Chondrocyte (in vitro differentiated cells): ENCODE measurements at places on chromosomes 2 and 18. TPM values are rescaled to one million over a fixed set of nuclear protein-coding genes. Genes with fewer than 3 reads are reported as not detected.

GRCh38 chr2:108607706-108608301, 73.5 kb downstream of the LIMS1 start:
- H3K4me3 ChIP-seq = no peak overlapping the region
- peaks cover 62% of the 10 kb centered on the region for H3K4me1 ChIP-seq
- DNase-seq = no peak

DNA sequence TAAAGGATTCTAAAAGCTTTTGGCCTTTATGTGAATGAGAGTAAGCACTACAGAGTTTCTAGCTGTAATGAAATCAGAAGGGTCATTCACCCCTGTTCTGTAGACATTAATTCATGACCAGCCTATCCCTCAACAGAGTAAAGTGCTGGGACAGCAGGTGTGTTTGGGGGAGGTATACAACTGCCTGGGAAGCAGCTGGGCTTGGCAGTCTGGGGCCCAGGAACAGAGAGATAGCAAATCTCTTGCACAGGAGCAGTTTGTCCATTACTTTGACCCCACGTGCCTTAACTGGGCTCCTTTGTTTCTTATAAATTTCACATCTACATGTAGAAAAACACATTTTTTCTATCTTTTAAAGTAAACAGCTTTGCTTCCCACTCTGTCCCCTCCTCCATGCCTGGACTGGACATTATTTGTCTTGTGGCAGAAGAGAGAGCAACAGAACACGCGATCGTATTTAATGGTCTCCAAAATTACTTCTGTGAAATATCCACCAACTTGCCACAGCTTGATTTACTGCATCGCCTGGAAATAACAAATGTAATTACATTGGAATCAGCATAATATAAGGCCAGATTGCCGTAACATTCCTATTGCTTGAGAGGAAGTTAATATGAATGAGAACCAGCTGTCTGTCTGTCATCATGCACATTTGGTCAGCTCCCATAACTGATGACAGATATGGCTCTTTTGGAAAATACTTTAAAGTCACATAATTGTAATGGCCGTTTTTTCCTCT, 263.8 kb downstream of the RBM43 start:
- H3K27me3 ChIP-seq = no peaks in the 10 kb centered on the region

DNA sequence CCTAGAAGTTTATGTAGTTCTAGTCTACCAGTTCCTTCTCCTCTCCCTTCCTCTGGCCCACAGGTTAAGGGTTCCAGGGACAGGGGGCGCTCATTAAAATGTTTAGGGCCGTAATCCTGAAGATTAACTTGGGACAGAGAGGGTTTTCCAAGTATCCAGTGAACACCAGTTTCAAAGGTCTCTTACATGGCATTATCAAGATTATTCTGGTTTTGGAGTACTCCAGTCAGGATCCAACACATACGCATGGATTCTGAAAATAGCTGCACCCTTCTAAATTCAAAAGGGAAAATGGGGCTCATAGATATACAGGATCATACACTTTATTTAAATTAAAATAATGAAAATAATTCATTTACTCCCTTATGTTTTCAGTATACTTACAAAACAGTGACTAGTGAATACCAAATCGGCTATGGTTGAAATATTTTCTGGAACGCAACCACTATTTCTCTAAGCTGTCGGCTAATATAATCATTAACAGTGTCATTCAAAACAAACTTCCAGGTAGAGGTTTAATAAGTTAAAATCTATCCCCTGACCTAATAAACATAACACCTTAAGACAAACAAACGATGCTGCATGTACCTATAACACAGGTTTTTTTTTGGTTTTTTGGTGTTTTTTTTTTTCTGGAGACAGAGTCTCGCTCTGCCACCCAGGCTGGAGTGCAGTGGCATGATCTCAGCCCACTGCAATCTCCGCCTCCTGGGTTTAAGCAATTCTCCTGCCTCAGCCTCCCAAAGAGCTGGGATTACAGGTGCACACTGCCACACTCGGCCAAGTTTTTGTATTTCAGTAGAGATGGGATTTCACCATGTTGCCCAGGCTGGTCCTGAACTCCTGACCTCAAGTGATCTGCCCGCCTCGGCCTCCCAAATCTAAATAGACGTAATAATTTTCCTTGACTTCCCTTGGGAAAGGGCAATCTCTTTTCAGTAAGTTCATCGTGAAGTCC, 44.7 kb downstream of the MGAT4A start:
- no peaks in the 10 kb centered on the region for H3K4me1 ChIP-seq
- H3K36me3 ChIP-seq = peaks cover 1% of the 10 kb centered on the region
- DNase-seq = no peak
- H3K27ac ChIP-seq = no peak overlapping the region

GRCh38 chr2:226215902-226216503, 583.6 kb downstream of the IRS1 start:
- H3K36me3 ChIP-seq = no peaks in the 10 kb centered on the region
- no peak overlapping the region for H3K27ac ChIP-seq
- no peak for DNase-seq
- H3K27me3 ChIP-seq = no peaks in the 10 kb centered on the region
- H3K4me3 ChIP-seq = no peak overlapping the region

DNA sequence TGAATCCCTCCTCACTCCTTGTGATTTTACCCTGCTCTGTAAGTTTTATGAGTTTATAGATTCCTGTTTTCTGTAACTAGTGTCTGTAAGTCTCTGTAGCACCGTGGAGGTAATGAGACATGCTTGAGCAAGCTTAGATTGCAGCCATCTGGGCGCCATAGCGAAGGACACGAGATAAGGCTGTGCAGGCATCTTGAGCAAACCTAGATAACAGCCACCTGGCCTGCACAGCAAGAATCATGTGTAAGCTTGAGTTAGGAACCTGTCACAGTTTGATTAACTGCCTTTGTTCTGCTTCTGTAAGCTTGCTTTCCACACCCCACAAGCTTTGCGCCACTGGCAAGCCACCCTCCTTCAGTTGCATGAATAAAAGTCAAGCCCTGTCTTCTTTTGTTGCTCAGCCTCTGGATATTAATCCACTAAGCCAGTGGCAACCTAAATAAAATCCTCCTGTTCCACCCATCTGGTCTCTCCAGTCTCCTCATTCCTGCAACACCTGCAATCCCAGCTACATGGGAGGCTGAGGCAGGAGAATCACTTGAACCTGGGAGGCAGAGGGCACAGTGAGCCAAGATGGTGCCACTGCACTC, 270.6 kb upstream of the RGPD4 start:
- no peak overlapping the region for H3K27ac ChIP-seq
- DNase-seq = no peak
- H3K4me3 ChIP-seq = no peak overlapping the region
- no peaks in the 10 kb centered on the region for H3K27me3 ChIP-seq

GRCh38 chr18:25075331-25075730, 276.6 kb downstream of the ZNF521 start:
- H3K27me3 ChIP-seq = no peaks in the 10 kb centered on the region
- DNase-seq = no peak
- H3K27ac ChIP-seq = peak overlapping the region; percentile 72
- peaks cover 4% of the 10 kb centered on the region for H3K36me3 ChIP-seq

- peaks cover 55% of the 10 kb centered on the region for H3K27me3 ChIP-seq
- DNase-seq = no peak
- peak overlapping the region; percentile 35 for H3K4me3 ChIP-seq
- H3K36me3 ChIP-seq = no peaks in the 10 kb centered on the region
Measured at GRCh38 chr2:130756053-130756873, 923 bp downstream of the AMER3 start.

DNA sequence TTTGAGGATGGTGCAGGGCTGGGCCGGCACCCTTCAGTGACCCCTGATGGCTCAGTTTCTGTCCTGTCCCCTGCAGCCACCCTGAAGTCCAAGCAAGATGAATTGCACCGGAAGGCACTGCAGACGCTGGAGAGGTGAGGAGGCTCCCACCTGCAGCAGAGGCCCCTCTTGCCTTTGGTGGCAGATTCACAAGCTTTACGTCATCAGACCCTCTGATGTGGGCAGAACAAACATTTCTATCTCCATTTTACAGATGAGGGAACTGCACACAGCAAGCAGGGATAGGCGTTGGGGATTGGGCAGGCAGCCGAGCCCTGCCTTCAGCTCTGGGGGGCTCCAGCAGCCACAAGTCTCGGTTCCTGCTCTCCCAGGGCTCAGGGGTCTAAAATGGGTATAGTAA, 107.7 kb upstream of the MCFD2 start:
- no peak overlapping the region for H3K27ac ChIP-seq
- no peaks in the 10 kb centered on the region for H3K27me3 ChIP-seq

DNA sequence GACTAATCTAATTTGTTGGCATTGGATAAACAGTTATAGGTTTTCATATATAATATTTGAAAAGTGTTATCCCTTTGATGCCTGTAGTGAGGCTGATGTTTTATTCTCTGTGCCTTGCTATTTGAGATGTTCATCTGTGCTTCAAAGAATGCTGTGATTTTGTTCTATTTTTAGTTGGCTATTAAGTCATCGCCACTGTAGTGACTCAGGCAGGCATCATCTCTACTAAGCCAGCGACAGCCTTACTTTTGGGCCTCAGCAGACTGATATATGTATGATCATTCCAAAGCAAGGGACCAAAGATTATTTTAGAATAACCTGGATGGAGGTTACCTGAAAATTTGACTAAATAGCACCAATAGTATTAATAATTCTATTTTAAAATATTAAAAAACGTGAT, 1674.5 kb upstream of the NXPH2 start:
- no peaks in the 10 kb centered on the region for H3K36me3 ChIP-seq
- no peak overlapping the region for H3K4me3 ChIP-seq
- H3K27ac ChIP-seq = no peak overlapping the region
- no peaks in the 10 kb centered on the region for H3K27me3 ChIP-seq
- no peak for DNase-seq
- H3K4me1 ChIP-seq = peaks cover 11% of the 10 kb centered on the region

GRCh38 chr2:56684327-56684726, 500.5 kb downstream of the CCDC85A start:
- H3K4me3 ChIP-seq = no peak overlapping the region
- no peaks in the 10 kb centered on the region for H3K27me3 ChIP-seq
- no peak for DNase-seq

DNA sequence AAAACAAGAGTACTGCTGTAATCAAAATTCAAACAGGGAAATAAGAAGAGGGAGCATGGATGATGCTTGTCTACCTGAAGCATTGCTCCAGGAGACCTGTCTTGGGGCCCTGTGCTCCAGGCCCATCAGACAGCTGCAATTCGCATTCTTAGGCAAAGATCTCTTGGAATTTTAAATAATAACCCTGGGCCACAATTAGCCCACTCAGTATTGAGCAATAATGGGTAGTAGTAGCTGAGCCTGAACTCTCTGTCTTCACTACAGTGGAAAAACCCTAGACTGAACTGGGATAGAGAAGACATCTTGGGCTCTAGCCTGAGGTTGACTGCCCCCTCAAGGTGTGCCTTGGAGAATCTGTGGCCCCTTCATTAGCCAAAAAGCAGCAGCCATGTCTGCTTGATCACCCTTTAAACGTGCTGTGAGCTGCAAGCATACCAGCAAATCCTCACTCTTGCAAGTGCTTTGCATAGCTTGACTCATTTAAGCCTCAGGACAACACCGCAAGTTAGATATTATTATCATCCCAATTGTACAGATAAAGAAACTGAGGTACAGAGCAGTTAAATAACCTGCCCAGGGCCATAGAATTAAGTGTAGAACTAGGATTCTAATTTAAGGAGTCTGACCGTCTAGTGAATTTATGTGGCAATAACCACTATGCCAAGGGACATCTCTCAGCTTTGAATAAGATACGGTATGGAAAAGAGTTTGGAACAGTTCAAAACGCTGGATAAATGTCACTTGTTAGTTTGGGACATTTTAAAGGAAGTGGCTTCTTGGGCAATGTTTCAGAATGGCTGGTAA, 69.0 kb downstream of the DDX1 start:
- H3K27me3 ChIP-seq = peaks cover 17% of the 10 kb centered on the region
- no peak overlapping the region for H3K4me3 ChIP-seq
- H3K4me1 ChIP-seq = no peaks in the 10 kb centered on the region
- peaks cover 4% of the 10 kb centered on the region for H3K36me3 ChIP-seq

GRCh38 chr18:24518596-24518995, 58.2 kb downstream of the HRH4 start:
- no peak for DNase-seq
- H3K36me3 ChIP-seq = no peaks in the 10 kb centered on the region
- peaks cover 12% of the 10 kb centered on the region for H3K27me3 ChIP-seq
- H3K4me1 ChIP-seq = no peaks in the 10 kb centered on the region
- no peak overlapping the region for H3K4me3 ChIP-seq

DNA sequence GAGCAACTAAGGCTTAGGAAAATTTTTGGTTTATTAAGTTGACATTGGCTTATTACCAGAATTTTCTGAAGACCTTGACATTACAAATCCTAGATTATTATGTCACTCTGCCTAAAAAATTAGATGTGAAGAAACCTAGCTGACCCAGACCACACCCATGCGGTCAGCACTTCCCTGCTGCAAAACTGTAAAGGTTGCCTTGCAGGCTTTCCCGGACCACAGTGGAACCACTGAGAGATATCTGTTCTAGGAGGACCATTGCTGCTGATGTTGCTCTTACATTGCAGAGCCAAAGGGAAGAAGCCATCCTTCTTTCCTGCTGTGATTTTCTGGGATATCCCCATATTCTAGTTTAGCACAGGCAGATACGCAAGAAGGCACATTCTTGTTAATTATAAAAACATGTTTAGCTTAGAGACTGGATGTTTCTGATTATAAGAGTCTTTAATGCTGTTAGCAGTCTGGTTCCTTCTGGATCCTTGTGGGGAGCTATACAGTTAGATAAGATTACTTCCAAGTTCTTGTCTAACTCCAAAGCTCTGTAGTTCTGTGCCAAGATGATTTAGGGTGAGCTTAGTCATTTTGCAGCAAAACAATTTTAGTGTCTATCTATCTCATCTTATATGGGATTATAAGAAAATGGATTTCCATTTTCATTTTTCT, 70.2 kb downstream of the AOX1 start:
- H3K27me3 ChIP-seq = no peaks in the 10 kb centered on the region
- no peaks in the 10 kb centered on the region for H3K4me1 ChIP-seq
- no peaks in the 10 kb centered on the region for H3K36me3 ChIP-seq

DNA sequence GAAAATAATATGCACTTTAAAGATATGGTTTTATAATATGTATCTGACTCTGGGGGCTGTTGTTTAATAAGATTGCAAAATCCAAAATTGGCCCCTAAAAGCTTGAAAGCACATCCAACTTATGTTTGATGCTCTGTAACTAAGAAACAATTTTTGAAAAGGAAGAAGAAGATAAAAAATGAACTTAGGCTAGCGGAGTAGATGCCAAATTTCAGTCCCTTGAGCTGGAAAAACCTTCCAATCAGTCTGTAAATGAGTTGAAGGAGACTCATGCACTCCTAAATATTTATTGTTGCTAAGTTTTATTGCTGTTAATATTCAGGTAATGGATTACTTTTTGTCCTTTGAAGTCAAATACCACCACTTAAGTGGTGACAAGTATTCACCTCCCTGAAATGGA, 465.0 kb downstream of the ZEB2 start:
- no peaks in the 10 kb centered on the region for H3K36me3 ChIP-seq
- H3K27me3 ChIP-seq = no peaks in the 10 kb centered on the region
- no peak overlapping the region for H3K27ac ChIP-seq
- no peak for DNase-seq

MYOM1 gene
- 1.2 to 1.5 TPM (median 1.5 TPM) in 3 replicates for total RNA-seq

KIAA2012 gene
- not detected in 3 replicates for total RNA-seq

MC2R gene
- not detected in 3 replicates for total RNA-seq

LYPD6 gene
- total RNA-seq = 0.46 to 0.82 TPM (median 0.57 TPM) in 3 replicates

SLC5A7 gene
- total RNA-seq = not detected in 3 replicates

RAB27B gene
- total RNA-seq = 0.20 to 0.51 TPM (median 0.28 TPM) in 3 replicates

CBLN2 gene
- 3.5 to 3.7 TPM in 2 of 3 replicates, not detected in the other for total RNA-seq

RNU2-63P gene
- total RNA-seq = 2.7 TPM in 1 of 3 replicates, not detected in the others

TANK gene
- total RNA-seq = 45.4 to 68.5 TPM (median 45.6 TPM) in 3 replicates

ACTR2 gene
- 323 to 449 TPM (median 429 TPM) in 3 replicates for total RNA-seq

SCN3A gene
- 0.23 to 0.30 TPM in 2 of 3 replicates, not detected in the other for total RNA-seq
